Activated T-helper 9 cell treated with anti-CD3 and anti-CD28 coated beads, Interleukin-2, amount 50 U/mL, for 16 hours (primary cell): ENCODE measurements at places on chromosomes 11 and 22.

DNA sequence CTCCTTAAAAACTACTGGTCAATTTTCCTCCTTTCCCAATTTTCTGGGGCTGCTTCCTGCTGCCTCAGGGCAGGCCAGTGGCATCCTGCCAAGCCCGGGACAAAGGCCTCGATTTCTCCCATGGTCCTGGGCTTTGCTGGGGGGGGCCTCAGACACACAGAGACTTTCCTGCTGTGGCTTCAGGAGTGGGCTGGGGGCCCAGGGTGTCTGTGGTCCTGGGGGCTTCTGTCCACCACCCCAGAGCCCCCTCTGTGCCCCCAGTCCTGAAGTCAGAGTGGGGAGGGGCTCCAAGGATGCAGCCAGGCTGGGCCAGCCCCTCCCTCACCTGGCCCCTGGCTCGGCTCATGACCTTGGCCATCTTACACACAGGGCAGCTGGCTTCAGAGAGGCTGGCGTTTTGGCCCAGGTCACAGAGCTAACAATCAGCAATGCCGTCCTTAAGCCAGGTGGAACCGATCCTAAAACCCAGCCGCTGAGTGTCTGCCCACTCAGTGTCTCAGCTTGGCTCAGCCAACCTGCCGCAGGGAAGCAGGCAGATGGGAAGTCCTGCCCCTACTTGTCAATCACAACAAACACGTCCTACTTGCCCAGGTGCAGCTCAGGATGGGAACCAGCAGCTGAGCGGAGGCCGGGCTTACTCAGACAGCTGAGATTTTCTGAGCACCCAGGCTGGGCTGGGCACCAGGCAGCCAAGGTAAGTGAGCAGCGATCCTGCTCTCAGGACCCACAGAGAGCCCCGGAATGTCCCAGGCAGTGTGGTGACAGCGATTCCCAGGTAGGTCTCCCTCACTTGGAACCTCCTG lies 34.6 kb downstream of the OSBPL5 start:
- no peak for DNase-seq

GRCh38 chr11:64353715-64354506 lies 5.1 kb upstream of the RPS6KA4 start:
- no peak for DNase-seq

DNA sequence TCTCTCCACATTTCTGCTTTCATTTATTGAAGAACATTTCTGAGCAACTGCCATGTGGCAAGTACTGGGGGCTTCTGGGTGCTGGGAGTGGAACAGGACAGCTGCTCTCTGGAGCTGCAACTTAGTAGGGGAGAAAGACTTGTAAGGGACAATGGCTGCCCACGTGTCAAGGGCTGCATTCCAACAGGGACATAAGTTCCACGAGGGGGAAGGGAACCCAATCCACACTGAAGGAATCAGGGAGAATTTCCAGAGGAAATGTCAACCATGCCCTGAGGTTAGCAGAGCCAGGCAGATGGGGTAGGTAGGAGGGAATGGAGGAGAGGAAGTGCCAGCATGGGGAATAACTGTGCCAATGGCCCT lies 1.7 kb downstream of the MAPK8IP2 start:
- no peak for DNase-seq

DNA sequence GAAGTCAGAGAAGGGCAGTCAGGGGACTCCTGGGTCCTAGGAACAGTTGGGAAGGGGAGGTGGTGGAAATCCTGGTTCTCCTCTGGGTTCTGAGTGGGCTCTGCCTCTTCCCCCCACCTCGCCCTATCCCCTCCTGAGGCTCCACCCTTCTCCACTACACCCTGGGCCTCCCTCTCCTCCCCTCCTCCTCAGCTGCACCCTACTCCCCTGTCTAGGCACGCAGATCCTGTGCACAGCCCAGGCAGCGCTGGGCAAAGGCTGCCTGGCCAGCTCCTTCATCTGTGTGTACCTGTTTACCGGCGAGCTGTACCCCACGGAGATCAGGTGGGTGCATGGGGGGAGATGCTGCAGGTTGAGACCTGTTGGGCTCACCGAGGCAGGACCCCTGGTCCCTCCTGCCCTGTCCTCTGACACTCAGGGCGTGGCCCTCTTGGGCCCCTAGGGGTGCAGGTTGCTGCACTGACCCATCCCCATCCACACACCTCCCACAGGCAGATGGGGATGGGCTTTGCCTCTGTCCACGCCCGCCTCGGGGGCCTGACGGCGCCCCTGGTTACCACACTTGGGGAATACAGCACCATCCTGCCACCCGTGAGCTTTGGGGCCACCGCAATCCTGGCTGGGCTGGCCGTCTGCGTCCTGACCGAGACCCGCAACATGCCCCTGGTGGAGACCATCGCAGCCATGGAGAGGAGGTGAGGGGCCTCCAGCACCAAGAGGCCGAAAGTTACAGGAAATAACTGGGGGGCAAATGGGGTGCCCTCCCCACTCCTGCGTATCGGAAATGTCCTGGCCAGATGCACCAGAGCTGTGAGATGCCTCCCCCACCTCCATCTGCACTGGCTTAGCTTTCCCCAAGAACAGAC lies 25.3 kb upstream of the POLA2 start:
- no peak for DNase-seq

GRCh38 chr11:33544593-33545373 lies 155.8 kb downstream of the C11orf91 start:
- DNase-seq = no peak

DNA sequence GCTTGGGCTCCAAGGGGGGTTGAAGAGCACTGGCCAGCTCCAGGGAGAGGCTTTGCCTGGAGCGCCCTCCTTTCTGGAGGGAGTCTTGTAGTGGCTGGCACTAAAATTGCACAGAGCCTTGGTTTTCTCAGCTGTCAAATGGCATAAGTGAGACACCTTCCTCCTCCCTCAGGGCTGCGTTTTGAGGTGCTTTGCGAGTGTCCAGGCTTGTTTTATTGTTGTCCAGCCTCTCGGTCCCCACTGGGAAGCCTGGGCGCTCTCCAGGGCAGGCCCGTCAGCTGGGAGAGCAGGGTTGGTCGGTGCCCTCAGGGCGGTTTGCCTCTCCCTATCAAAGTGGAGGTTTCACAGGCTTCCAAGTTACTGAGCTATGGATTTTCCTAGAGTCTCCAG lies 149.3 kb upstream of the B3GAT1 start:
- no peak for DNase-seq

DNA sequence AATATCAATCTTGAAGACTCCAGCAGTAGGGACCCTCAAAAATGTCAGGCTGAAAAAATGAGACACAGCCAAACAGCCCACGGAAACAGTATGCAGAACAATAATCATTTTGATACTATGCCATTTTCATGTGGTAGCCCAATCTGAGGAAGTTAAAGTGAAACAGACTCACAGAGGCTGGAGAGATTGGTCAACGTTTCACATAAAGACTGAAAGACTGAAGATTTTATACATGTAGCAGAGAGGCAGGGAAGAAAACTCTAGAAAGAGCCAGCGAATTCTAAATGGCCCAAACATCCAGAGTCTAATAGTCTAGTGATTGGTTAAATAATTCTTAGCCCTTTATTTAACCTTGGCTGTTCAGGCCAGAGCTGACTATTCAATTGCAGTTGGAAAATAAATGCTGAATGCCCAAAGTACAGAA lies 49.4 kb downstream of the MAML2 start:
- DNase-seq = no peak

GRCh38 chr22:30212996-30213441 lies 33.5 kb downstream of the LIF start:
- no peak for DNase-seq

DNA sequence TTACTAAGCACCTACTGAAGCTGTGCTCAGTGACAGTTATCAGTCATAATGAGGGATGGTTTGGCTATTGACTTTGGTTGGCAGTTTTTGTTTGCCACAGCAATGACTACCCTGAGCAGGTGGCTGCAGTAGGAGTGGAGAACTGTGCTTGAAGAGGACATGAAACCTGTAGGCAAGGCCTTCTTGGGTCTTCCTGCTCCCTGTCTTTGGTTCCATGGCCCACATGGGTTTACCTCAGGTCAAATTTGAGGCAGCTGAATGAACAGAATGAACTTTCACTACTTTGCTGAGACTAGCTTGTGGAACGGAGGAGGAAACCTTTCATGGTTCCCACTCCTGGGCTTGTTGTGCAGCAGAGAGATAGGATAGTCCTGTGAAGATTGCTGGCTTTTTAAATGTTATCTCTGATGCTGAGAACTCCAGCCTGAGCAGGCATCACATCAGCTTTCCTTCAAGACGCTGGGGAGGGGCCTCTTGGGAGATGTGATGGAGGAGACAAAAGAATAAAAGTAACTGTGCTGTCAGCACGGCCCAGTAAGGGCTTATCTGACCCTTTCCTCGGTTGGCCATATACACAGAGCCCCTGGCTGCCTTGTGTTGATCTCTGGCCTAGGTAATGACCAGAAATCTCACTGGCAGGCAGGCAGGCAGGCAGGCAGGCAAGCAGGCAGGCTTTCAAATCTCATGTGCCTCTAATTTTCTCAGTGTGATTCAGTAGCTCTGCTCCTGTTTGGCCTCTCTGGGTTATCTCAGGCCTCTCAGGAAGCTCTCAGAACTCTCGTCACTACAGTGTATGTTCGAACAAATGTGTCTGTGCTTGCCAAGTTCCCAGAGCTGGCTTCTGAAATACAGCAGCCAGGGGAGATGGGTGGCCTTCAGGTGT lies 12.0 kb downstream of the STIM1 start:
- no peak for DNase-seq

- no peak for DNase-seq
Measured at GRCh38 chr11:77174559-77174958, 46.5 kb downstream of the MYO7A start.

- no peak for DNase-seq
Measured at GRCh38 chr11:120807414-120808150, 216.3 kb upstream of the TBCEL start.
